ENCODE measurements at places on chromosomes 5 and 9.

DNA sequence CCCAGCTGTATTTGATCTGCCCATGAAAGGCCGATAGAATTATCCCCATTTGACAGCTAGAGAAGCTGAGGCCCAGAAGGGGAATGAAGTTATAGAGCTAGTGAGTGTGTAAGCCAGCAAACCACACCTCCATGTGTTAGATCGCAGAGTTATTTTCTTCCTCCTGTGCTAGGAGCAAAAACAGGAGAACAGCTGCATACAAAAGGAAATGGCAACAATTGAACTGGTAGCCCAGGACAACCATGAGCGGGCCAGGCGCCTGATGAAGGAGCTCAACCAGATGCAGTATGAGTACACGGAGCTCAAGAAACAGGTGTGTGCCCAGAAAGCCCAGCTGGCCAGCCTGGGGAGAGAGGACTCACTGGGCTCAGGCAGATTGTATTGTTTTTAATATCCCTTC, 30.4 kb downstream of the RAB14 start:
- no peak for DNase-seq

DNA sequence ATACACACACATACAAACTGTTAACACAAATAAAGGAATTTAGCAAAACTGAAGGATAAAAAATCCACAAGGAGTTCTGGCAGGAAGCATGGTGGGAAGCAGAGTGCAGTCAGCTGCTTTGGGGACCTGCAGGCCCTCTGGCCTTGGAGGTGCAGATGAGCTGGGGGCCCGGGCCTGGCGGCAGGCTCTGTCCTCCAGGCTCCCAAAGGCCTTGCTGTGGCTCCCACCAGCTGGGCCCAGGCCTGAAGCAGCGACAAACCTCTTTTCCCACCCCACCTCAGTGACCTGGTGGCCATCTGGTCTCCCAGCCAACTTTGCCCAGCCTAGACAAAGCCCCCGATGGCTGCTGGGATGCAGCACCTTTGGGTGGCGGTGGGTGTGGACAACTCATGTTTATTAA, 67.8 kb downstream of the GLRA1 start:
- no peak for DNase-seq

DNA sequence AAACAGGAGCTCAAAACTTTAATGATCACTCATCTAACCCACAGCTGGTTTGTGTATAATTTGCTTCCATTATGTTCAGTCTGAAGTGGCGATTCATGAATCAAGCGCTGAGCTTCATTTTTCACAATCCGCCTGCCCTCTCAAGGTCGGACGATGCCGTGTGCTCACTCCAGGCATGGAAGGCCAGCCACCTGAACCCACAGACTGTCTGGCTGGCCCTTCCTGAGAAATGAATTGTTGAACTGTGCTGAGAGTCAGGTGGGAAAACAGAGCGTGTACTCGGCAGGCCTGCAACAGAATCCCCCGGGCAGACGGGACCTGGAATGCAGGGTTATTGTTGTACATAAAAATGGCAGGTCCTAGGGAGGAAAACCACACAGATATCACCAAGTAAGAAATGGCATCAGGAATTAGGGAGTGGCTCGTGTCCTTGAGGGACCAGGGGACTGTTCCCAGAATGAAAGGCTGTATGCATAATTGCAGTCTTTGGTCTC, 375.7 kb downstream of the IRX2 start:
- DNase-seq = no peak

DNA sequence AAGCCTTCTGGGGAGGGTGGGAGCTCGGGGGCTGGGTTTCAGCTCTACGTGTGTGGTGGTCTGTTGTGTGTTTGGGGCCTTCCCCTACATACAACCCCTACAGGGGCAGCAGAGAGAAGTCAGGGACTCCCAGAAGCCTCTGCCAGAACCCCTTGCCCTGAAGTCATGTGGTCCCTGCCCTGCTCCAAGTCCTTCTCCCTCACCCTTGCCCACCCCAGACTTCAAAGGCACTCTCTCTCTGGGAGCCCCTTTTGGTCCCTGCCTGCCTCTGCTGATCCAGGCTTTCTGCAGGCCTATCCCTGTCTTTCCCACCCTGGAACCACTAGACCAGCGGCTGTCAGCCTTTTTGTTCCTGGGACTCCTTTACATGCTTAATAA, 61.1 kb upstream of the PSD2 start:
- DNase-seq = no peak

DNA sequence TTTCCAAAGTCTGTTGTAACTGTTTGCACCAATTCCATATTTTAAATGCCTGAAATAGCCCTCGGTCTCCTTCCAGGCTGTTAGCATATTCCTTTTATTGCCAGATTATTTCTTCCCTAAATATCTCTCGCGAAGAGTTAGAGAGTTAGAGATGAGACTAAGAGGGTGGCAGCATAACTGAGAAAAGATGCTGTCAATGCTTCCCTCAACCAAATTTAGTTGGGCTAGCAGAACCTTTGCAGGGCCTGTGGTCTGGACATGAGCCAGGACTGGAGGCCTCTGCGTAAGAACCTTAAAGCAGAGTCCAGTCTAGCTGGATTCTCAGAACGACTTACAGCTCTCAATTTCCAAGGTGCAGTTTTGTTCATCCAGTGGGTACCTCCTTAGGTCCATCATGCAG, 135.9 kb downstream of the GABRB2 start:
- DNase-seq = no peak

DNA sequence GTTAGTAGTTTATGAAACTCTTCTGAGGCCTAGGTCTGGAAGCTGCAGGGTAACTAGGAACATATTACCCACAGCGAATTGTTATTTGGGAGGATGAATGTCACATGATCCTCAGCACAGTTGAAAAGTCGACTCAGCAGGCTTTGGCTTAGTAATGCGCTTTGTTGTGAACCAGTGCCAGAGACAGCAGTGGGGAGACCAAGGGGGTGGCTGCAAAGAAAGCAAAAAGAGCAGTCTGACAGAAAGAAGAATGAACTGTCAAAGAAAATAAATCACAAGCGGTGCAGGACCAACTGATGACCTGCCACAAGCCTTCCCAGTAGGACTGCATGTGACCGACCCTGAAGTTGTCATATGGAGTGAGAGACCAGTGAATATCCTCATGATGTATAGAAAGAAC, 170.0 kb downstream of the CCDC171 start:
- DNase-seq = no peak

GRCh38 chr9:108642871-108643270, 212.9 kb downstream of the ACTL7B start:
- no peak for DNase-seq

GRCh38 chr5:38297830-38298608, 39.7 kb downstream of the EGFLAM start:
- DNase-seq = no peak
